ENCODE measurements at places on chromosomes 12 and 14.

GRCh38 chr12:128991716-128992115, 138.4 kb downstream of the GLT1D1 start:
- DNase-seq = no peak

DNA sequence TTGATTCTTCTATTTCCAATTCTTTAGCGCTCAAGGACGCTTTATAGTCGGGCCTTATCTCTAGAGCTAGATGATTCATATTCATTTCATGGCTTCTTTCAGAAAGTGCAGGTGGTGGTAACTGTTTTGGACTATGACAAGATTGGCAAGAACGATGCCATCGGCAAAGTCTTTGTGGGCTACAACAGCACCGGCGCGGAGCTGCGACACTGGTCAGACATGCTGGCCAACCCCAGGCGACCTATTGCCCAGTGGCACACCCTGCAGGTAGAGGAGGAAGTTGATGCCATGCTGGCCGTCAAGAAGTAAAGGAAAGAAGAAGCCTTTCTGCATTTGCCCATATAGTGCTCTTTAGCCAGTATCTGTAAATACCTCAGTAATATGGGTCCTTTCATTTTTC, 241.9 kb downstream of the PAWR start:
- DNase-seq = no peak

- no peak for DNase-seq
These were observed 22.9 kb downstream of the VDR start for GRCh38 chr12:47881826-47882427.

DNA sequence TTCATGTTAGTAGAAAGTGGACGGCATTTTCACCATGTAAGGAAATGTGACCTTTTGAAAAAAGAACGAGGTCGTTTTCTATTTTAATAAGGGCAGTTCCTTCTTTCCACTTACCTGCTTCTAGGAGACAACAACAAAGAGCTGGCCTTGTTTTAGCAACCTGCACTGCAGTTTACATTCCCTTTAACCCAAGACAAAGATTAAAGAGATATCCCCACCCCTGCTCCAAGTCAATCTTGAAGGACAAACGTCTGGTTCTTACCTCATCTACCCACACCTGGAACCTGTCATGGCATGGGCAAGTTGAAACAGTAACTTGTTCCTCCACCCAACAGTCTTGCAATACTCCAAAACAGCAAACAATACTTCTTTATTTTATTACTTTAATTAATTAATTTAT, 32.7 kb downstream of the ZCCHC8 start:
- no peak for DNase-seq

- DNase-seq = peak; percentile 46
These were observed 148.6 kb downstream of the TSPAN9 start for GRCh38 chr12:3225796-3226180.

DNA sequence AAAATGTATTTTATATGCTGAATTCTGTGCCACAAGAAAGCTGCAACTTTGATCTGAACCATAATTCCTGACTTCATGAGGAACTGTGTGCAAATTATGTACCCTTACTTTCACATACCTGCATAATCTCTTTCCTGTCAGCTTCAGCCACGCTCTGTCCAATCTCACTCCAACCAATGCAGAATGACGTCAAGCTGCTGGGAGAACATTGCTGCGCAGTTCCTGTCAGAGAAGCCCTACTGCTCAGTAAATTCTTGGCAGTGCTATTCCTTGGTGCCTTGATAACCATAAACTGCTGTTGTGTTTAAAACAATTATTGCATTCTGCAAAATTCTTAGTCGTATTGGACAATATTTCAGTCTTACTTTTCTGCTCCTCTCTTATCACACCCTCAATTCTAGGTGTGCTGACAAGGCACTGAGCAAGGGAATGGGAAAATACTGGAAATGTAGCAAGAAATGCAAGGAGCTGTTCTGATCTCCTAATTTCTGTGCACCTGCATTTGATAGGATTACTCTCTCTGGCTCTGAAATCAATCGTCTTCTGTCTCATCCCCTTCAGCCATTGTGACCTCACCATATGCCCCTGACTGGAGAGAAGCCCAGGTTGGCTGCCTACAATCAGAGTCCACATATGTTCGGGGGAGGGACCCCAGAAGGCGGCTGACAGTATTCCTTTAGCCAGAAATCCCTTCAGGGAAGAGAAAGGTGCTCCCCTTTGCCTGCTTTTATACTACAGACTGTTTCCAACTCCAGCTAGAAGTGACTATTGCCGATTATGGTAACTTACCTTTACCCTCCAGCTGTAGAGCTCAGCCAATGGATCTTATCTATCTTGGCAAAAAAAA, 274.9 kb upstream of the NOVA1 start:
- DNase-seq = peak; percentile 46

GRCh38 chr12:87612996-87613395, 416.2 kb downstream of the C12orf50 start:
- no peak for DNase-seq

- DNase-seq = no peak
These were observed 108.5 kb downstream of the ANO6 start for GRCh38 chr12:45324391-45324790.

DNA sequence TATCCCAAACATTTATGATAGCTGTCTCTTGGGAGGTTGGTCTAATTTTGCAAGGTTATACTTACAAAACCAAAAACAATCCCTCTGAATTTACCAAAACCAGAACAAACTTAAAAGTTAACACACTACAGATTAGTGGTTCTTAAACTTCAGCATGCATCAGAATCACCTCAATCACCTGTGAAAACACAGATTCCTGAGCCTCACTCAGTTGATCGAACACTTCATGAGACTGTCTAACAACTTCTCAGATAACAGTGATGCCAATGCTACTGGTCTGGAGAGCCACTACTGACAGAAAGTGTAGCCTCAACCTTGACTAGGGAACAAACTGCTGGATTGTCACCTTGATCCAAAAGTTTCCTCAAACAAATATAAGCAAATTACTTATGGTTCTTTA, 44.2 kb downstream of the ATP2B1 start:
- no peak for DNase-seq

DNA sequence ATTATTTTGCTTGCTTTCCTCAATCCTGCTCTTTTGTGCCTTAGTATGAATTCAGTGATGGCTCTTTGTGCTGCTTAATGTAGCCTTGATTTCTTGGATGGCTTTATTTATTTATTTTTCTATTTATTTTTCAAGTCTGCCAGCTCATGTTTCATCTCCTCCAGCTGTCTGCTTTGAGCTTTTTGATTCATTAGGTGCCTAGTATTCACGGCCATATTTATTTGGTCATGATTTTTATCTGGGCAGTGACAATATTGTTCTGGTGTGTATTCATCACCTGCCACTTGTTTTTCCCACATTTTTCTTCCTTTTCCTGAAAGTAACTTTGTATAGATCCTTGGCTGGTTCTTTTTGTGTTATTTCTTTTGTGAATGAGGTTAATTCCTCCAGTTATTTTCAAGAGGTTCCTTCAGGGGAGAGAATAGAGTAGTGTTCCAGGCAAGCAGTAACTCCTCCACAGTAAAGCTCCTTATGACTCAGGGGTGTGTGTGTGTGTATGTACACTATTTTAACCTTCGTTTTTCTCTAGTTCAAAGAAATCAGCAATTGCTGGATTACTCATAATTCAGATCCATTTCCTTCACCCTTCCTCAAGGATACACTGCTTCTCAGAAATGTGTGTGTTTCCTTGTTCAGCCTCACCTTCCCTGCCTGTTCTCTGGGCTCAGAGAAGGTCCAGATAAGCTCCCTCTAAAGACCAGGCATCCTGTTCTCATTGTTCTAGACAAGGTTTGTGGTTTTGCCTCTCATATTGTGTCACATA, 51.6 kb upstream of the PMCH start:
- DNase-seq = no peak

- DNase-seq = no peak
These were observed 535 bp downstream of the BIN2 start for GRCh38 chr12:51323317-51323960.

- DNase-seq = no peak
These were observed 20.2 kb downstream of the OR4N2 start for GRCh38 chr14:19823765-19824164.

GRCh38 chr12:23655112-23655511, 294.4 kb downstream of the SOX5 start:
- no peak for DNase-seq

- no peak for DNase-seq
These were observed 596 bp upstream of the ZBTB39 start for GRCh38 chr12:57006809-57007475.

- DNase-seq = no peak
These were observed 47.1 kb downstream of the CCDC60 start for GRCh38 chr12:119381471-119382235.

DNA sequence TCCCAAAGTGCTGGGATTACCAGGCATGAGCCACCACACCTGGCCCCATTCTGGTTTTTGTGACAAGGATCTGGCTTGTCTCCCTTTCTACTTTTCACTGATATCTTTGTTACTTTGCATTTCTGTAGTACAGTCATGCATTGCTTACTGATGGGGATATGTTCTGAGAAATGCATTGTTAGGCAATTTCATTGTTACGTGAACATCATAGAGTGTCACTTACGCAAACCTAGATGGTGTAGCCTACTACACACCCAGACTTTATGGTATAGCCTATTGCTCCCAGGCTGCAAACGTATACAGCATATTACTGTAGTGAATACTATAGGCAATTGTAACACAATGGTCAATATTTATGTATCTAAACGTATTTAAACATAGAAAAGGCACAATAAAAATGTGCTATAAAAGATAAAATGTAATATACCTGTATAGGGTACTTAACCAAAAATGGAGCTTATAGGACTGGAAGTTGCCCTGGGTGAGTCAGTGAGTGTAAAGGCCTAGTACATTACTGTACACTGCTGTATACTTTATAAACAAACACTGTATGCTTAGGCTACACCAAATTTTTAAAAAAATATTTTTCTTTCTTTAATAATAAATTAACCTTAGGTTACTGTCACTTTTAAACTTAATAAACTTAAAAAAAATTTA, 16.0 kb downstream of the MRPL42 start:
- no peak for DNase-seq

DNA sequence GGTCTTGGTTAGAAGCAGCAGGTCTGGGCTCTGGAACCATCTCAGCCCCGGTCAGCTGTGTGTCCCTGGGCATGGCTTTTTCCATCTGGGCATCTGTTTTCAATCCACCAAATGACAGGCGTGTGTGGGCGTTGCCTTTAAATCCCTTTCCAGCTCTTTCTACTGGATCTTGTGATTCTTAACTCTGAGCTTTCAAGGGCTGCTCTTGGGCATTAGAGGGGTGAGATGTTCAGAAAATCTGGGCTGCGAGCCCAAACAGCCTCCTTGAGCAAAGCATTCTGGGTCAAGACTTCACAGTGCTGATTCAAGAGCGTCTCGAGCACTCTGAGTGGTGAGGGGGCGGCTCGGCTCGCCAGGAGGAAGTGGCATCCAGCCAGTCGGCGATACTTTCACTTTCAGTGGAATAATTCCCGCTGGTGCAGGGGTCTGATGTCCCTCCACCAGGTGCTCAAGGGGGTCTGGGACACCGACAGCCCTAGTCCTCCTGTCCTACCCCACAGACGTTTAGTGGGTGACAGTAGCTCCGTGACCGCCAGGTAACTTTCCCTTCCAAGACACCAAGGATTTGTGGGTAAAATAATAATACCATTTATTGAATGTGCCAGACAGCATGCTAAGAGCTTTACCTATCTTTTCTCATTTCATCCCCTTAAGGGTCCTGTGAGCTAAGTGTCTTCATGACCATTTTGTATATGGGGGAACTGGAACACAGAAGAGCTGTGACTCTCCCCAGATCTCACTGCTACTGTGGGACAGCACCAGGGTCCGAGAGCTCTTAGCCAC, 114.0 kb downstream of the PLXNC1 start:
- DNase-seq = no peak

GRCh38 chr14:105891221-105891602, 364.8 kb downstream of the TMEM121 start:
- DNase-seq = no peak

Measured in NCI-H146 (cell line).